NCI-H1105 (cell line): ENCODE measurements at places on chromosomes 12 and 14.

- no peak for DNase-seq
Measured at GRCh38 chr12:91887957-91888356, 257.7 kb downstream of the BTG1 start.

DNA sequence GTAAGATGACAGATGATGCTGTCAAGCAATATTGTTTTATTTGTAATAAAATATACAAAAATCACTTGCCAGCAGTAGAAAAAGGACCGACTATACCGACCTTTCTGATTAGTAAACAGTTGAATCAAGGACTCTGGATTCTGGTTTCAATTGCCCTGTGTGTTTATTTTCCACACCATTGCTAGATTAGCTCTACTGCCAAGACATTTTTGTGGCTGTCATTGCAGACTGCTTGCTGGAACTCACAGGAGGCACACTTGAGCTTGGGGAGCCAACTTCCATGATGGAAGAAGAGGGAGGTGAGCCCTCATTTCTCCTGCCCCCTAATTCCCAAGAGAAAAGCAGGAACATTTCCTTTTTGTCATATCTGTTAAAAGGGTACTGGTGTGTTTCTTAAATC lies 51.3 kb downstream of the MAPKAPK5 start:
- DNase-seq: no peak

DNA sequence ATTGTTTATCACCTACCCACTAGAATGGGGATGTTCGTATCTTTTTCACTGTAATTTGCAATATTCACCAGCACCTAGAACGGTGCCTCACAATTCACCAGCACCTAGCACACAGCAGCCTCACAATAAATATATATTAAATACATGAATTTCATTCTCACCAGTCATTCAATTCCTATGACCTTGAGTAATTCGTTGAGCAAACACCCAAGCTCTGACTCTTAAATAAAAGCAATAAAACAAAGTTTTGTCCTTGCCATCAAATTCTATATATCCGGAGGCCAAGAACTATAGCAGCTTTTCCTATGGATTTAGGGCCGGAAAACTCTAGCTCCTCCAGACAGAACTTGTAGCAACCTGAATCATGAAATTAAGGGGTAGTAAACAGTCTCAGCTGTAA lies 981 bp downstream of the VTI1B start:
- DNase-seq: no peak

DNA sequence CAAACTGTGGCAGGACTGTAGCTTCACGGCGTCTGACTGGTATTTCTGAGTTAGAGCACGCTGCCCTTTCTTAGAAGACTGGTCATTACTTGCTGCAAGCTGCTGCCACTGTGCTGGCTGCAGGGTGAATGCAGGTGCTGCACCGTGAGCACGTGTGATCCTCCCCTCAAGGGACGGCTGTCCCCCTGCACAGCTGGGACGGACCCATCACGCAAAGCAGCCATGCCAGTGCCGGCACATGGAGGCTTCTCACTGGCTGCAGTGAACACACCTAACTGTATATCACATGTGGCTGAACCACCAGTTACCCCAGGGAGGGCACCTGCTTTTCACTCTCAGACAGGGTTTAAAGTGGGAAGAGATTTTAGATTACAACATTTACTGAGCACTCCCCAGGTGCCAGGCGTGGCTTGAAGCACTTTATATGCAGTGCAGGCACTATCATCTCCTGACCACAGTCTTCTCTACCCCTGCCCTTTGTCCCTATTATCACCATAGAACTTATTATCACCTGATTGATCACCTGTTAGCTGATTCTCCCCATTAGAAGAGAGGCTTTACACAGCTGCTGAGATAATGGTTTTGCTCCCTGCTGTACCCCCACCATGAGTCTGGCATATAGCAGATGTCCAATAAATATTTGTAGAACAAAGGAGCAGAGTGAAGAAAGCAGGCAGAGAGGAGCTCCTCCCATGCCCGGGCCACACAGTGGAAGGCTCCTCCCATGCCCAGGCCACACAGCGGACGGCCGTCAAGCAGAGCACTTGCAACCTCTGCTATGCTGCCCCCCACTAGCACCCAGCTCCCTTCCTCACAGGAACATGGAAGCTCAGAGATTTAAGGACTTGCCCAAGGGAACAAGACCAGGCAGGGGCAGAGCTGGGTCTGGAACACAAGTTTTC lies 25.9 kb downstream of the SLC25A47 start:
- DNase-seq: no peak

- DNase-seq: peak; percentile 49
Measured at GRCh38 chr14:78152201-78153063, 17.7 kb upstream of the NRXN3 start.

GRCh38 chr12:120936197-120936596 lies 32.0 kb upstream of the SPPL3 start:
- DNase-seq: no peak

DNA sequence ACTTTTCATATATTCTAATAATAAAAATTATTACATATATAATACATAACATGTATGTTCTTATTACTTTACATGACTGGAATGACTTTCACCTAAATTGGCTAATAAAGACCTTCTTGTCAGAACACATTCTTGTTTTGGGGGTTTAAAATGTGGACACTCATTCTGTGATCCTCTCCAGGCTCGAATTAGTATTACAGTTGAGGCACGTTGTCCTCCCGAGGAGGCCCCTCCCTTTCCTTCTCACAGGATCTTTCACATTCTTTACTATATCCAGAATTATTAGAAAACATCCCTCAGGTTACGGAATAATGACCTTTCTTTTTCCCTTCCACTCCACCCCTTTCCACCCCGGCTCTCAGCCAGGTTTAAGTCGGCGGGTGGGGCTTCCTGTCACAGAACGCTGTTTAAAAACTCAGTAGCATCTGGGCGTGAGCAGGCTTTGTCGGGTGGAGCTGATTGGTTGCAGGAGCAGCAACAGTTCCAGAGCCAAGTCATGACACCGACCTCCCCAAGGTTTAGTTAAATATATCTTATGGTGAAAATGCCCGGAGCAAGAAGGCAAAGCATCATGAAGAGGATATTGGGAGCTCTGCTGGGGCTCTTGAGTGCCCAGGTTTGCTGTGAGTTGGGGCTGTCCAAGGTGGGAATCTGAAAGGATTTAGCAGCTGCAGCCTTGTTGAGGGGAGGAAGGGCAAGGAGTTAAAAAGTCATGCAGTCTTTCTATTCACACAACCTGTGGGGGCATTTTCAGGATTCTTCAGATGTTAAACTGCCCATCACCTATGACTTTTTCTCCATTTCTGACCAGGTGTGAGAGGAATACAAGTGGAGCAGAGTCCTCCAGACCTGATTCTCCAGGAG lies 396.7 kb upstream of the OR4E1 start:
- DNase-seq: no peak

DNA sequence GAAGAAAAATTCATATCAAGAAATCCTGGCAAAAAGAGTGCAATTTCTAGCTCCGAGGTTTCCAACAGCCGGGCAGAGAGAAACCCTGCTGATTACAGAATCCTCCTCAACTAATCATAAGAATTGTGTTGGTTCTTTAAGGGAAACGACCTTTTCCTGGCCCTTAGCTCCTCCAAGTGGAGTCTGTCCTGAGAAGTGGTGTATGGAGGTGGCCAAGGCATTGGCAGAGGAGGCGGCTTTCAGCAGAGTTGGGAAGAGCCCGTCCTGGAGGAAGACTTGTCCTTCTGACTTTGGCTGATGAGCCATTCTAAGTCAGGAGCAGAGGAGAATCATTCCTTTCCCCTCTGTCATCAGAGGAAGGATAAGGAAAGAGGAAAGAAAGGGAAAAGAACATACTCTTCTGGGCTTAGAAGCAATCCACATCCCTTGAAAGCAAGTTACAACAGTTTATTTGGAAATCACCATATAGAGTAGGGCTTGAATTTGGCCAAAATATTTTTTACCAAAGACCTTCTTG lies 46.5 kb upstream of the PTCSC3 start:
- no peak for DNase-seq

DNA sequence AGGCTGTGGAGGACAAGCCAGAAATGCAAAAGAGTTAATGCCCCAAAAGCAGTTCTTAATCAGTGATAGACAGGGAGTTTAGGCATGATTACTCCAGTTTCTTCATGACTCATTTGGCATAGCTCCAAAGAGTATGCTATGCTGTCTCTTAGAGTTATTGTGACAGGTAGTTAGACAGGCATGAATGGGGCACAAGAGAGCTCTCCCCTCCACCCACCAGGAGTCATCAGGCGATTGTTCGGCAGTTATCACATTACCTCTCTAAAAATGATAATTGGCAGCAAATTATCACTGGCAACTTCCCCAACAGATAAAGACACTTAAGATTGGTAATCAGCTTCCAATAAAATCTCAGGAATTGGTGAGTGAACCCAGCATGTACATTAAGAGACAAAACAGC lies 320.1 kb downstream of the DAD1 start:
- no peak for DNase-seq

DNA sequence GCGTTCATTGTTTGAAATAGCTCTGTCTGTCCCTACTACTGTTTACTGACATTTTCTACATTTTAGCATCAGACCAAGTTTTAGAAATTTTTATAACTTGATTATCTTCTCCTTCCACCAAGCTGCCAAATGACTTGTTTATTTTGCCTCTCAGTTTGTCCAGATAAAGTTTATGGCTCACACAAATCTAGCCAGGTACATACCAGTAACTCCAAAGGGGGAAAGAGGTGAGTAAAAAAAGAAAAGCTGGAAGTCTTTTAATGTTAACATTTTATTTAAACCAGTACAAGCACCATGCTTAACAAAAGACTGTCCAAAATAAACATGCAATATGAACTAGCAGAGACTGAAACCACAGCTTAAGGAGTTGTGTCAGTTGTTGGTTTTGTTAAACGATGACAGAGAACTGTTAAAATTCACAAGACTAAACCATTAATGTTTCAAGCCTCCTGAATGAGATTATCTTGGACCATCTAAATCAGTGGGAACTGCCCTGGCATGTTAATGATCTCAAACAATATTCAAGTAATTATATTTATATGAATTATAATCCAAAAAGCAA lies 14.5 kb downstream of the GMFB start:
- no peak for DNase-seq

- DNase-seq: no peak
Measured at GRCh38 chr14:34994668-34995067, 11.9 kb downstream of the SRP54 start.

GRCh38 chr12:132155771-132156572 lies 11.7 kb downstream of the NOC4L start:
- no peak for DNase-seq

GRCh38 chr12:128789356-128789929 lies 34.3 kb downstream of the SLC15A4 start:
- DNase-seq: no peak

GRCh38 chr12:63989301-63989845 lies 144.9 kb downstream of the SRGAP1 start:
- DNase-seq: no peak

GRCh38 chr12:57724003-57724935 lies 14.3 kb downstream of the AGAP2 start:
- DNase-seq: no peak

- no peak for DNase-seq
Measured at GRCh38 chr12:64992116-64992515, 129.0 kb downstream of the WIF1 start.

DNA sequence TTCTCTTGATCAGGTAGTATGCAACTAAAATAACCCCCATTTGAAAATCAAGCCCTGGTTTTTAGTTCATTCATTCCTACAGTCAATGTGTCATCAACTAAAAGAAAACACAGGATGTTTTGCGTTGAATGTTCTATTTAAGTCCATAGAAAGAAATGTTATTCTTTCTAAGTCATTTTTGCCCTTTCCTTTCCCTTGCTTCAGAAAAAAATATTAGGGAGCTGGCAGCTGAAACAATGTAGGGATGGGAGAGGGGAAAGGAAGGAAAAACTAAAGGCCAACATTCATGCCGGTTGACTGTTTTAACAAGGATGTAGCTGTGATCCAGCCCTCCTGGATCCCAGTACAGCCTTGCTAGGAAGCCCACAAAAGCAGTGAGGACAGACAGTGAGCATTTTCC lies 155.1 kb downstream of the BTG1 start:
- DNase-seq: no peak

DNA sequence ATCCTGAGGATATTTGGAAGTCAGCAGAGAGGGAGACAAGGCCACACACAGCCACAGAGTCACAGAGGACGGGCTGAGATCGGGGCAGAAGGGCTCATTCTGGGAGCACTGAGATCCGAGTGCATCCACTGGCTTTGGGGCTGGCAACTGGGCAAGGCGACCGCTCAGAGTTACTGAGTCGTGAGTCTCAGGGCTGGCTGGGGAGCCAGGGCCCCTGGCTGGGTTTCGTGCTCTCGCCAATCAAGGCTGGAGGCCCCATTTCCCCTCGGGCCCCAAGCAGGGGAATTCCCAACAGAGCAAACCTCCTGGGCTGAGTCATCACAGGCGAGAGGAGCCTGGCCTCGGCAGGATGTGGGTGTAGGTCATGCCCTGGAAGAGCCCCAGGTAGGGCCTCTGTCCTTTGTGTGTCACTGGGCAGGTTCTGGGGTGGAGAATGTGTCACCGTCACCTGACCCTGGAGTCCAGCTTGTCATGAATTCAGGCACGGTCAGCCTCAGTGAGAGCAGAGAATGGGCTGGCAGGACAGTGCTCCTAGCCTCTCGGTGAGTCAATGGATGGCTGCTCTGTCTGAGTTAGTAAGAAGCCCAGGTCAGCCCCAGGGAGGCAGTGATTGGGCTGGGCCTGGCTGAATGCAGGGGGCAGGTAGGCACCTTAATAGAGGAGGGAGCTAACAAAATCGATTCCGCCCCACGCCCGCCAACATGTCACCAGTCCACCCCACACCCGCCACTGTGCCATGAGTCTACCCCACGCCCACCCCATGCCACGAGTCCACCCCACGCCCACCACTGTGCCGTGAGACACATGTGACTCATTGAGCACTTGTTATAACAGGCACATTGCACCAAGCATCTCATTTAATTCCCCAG lies 16.9 kb downstream of the ASB2 start:
- DNase-seq: no peak

GRCh38 chr12:52666471-52666870 lies 13.7 kb downstream of the KRT1 start:
- DNase-seq: no peak

DNA sequence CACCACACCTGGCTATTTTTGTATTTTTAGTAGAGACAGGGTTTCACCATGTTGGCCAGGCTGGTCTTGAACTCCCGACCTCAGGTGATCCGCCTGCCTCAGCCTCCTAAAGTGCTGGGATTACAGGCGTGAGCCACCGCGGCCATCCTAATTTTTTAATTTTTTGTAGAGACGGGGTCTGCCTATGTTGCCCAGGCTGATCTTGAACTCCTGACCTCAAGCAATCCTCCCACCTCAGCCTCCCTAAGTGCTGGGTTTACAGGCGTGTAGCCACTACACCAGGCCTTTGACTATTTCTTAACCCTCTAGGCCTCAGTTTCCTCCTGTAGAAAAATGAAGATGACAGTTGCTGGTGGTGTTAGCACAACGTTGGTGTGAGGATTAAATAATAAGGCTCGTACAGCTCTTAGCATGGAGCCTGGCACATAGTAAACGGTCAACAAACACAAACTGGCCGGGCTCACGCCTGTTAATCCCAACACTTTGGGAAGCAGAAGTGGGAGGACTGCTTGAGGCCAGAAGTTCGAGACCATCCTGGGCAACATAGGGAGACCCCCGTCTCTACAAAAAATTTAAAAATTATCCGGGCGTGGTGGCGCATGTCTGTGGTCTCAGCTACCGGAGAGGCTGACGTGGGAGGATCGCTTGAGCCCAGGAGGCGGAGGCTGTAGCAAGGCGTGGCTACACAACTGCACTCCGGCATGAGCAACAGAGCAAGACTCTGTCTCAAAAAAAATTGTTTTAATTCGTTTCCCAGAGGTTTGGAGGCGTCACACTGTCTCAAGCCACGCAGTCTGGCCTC lies 979 bp downstream of the DDX54 start:
- DNase-seq: no peak

GRCh38 chr12:23687947-23688346 lies 261.5 kb downstream of the SOX5 start:
- DNase-seq: no peak

GRCh38 chr14:91977884-91978283 lies 30.4 kb upstream of the FBLN5 start:
- no peak for DNase-seq
